ENCODE measurements at places on chromosomes 2 and 18.

- DNase-seq, result no peak
These were observed 265.9 kb downstream of the TFCP2L1 start for GRCh38 chr2:121019071-121019470.

- no peak for DNase-seq
These were observed 49.1 kb downstream of the SNORC start for GRCh38 chr2:232919141-232919540.

GRCh38 chr2:238652771-238653157 is 195.1 kb upstream of the TWIST2 start:
- no peak for DNase-seq

DNA sequence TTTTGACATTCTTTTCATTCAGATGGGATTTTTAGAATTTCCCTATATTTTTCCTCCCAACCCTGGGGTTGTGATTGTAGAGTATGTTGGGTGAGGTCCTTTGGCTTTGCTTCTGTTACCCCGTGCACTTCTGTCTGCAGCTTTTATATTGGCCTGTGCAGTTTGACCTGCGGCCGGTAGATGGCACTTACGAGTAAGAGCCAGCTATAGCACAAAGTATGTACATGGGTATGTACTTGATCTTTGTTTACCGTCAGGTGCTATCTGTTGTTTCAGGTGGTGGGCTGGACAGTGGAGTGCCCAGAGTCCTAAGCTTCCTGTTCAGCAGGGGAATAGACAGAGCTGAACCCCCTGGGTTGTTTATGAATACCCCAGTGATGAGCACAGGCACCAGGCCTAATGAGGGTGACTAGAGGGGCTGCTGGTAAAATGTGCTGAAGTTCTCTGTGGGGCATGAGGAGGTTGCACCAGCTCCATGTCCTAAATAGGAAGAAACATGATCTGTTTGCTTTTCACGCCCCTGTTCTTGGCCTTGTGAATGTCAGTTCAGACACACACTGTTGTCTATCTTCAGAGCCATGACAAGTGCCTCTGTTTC is 58.9 kb upstream of the THUMPD2 start:
- DNase-seq, result peak; percentile 23

GRCh38 chr2:202094426-202094986 is 21.5 kb downstream of the KIAA2012 start:
- DNase-seq, result no peak

- DNase-seq, result peak; percentile 19
These were observed 91.5 kb downstream of the RAD51AP2 start for GRCh38 chr2:17426743-17427142.

DNA sequence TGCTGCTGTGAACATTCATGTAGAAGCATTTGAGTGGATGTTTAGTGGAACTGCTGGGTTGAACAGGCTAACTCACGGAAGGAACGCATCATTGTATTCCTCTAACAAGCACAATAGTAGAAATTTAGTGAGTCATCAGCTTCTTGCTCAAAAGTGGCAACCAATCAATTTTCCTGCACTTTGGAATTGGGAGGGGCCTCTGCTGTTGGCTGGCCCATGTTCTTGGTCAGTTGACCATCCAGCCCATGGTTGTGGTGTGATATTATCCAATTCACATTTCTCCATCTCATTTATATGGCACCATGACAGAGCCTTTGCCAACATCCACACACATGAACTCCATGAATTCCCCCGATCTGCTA is 95.0 kb downstream of the TNFRSF11A start:
- no peak for DNase-seq

DNA sequence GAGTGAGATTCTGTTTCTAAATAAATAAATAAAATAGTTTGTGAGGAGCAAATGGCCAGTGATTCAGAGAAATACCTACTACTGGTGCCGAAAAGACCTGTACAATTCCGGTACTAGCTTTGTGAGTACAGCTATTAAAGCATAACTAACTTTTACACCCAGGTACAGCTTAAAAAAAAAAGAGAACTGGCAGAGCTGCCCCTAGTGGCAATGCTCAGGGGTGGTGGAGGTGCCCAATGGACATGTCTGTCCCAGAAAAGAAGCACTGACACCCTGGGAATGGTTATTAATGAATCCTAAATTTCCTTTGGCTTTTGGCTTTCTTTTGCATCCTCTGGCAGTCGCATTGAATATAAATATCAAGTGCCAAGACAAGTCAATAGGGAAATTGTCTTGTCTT is 87.0 kb downstream of the LIPG start:
- no peak for DNase-seq

- DNase-seq, result no peak
These were observed 57.4 kb downstream of the RHBDD1 start for GRCh38 chr2:226893216-226893615.

Data from LNCaP clone FGC (cell line).